H9 (cell line): ENCODE measurements at places on chromosomes 4 and X.

DNA sequence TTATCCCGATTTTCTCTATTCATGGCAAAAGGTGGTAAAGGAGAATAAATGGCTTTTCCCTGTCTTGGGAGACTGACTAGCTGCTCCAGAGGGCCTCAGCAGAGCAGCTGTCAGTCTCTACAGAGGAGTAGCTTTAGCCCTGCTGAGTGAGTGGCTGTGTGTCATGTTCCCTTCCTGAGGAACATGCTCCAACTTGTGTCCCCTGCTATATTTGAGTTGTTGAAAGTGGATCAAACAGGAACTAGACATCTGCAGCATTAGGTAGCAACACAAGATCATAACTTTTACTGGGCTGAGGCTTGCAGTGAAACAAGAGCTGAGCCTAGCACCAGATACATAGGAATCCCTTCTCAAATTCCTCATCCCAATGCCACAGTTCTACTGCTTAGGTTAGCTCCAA lies 26.7 kb upstream of the PLAC1 start:
- no peak for DNase-seq

GRCh38 chr4:155887847-155888570 lies 15.5 kb upstream of the TDO2 start:
- no peak for DNase-seq

- no peak for DNase-seq
Measured at GRCh38 chr4:185134307-185134869, 8.7 kb upstream of the SLC25A4 start.

DNA sequence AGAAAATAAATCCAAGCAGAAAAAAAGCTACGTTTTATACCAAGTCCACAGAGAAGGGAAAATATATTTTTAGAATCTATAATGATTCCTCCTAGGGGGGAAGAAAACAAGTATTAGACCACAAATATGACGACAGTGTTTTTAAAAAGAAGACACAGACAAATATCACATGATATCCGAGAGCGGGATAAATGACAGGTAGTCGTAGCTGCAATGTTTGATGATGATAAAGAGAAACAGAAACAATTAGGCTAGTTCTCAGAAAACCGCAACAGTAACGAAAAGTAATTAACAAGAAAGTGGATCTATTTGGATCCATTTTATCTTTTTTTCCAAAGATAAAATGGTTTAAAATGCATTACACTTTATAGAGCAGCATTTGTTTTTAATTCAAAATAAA lies 918 bp downstream of the HAUS3 start:
- no peak for DNase-seq

- DNase-seq, result peak; percentile 34
Measured at GRCh38 chr4:87353592-87353991, 30.9 kb upstream of the HSD17B13 start.

GRCh38 chr4:2395584-2395983 lies 22.9 kb downstream of the ZFYVE28 start:
- DNase-seq, result no peak

- no peak for DNase-seq
Measured at GRCh38 chr4:10336471-10336870, 120.8 kb downstream of the ZNF518B start.

DNA sequence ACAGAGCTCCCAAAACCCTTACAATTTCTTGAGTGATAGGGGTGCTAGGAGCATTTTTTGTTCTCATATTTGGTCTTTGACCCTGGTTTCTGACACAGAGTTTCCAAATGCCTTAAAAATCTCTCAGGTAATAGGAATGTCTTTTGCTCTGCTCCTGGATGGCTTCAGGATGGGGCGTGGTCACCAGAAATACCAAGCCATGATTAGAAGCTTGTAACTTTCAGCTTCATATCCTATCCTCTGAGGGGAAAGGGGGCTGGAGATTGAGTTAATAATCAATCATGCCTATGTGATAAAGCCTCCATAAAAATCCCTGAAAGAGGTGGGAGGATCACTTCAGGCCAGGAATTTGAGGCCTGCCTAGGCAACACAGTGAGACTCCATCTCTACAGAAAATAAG lies 34.6 kb upstream of the IL9R start:
- no peak for DNase-seq

DNA sequence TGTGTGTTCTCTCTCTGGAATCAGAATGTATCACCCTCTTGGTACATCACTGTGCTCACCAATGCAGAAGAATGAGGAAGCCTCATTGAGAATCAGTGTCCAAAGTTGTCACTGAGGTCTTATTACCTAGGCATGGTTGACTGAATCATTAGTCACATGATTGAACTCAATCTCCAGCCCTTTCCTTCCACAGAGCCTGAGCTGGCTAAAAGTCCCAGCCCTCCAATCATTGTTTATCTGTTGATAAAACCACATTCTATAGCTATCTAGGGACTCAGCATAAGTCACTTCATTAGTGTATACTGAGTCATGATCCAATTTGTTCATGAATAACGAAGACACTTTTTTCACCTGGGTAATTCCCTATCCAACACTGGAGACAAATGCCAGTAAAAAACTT lies 396.8 kb downstream of the TRAM1L1 start:
- DNase-seq, result no peak

DNA sequence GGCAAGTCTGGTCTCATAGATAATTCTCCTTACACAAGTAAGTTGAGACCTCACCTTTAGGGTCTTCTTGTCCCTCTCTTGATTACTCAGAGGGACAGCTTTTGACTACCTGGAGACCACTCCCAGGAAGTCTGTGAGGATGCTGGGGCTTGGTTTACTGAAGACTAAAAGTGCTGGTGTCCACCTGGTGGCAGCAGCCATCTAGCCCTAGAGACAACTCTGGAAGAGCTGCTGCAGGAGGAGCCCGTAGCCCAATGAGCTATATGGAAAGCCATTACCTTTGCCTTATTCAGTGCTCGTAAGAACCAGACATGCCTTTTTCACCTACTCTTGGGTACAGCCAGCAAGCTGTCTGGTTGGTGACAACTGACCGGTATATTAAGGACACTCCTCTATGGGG lies 7.3 kb downstream of the FGFBP2 start:
- no peak for DNase-seq

DNA sequence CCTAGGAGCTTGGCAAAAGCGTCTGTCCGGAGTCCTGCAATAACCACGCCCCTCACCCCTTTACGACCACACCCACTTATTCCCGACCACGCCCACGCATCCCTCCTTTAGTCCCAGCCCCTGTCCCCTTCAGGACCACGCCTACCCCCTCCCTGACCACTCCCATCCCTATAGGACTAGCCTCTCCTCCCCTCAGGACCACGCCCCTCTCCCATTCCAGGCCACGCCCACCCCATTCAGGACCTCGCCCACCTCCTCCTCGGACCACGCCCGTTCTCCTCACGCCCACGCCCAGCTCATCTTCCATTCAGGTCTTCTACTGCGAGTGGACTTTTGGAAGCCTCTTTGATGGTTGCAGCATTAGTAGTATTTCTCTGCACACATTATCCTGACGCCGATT lies 131.2 kb upstream of the STX18 start:
- DNase-seq, result peak; percentile 97

DNA sequence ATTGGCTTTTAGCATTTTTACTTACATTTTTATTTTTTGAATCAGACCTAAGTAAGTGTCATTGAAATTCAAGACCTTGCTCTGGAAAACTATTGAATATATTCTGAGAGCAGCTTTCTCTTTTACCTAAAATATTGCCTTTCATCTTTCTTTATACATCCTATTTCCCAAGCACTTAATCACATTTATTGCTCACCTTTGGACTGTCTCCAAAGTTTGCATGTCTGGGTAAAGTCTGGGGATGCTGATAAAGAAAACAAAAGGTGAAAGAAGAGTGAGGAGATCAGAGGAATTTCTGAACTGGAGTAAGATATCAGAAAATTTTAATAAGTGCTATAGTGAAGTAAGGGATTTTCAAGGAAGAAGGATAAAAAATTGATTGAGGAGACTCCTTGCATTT lies 308.5 kb upstream of the AADAT start:
- DNase-seq, result no peak

GRCh38 chr4:3405176-3405575 lies 36.6 kb upstream of the HGFAC start:
- DNase-seq, result no peak

DNA sequence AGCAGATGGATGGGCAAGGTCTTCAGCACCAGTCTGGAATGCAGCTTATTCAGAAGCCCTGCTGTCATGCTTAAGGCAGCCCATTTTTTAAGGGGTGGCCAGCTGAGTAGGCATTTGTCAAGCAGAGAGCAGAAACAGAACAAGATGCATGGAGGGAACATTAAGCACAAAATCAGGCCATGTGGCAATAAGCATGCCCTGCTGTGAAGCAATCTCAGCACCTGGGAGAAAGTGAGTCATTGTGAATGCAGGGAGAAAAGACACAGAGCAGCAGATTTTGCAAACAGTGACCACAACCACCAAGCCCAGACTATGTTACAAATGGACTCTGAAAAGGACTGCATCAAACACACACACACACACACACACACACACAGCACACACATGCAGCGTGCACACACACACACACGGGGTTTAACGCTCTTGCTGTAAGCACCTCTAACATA lies 94.1 kb upstream of the GALNT7 start:
- peak; percentile 88 for DNase-seq

DNA sequence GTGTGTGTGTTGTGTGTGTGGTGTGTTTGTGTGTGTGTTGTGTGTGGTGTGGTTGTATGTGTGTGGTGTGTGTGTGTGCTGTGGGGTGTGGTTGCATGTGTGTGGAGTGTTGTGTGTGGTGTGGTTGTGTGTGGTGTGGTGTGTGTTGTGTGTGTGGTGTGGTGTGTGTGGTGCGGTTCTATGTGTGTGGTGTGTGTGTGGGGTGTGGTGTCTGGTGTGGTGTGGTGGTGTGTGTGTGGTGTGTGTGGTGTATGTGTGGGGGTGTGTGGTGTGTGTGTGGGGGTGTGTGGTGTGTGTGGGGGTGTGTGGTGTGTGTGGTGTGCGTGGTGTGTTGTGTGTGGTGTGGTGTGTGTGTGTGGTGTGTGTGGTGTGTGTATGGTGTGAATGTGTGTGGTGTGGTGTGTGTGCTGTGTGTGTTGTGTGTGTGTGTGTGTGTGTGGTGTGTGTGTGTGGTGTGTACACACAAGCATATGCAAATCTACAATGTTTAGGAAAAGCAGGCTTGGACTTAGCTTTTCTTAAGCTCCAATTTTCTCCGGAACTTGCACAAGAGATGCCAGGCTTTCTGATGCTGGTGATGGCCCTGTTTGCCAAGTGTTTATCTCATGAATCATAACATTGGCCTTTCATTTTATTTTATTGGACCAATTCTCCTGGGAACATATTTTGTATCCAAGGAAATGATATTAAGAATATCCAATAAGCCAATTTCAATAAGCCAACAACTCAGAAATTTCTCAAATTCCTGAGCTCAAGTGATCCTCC lies 148.7 kb downstream of the SPATA18 start:
- no peak for DNase-seq

DNA sequence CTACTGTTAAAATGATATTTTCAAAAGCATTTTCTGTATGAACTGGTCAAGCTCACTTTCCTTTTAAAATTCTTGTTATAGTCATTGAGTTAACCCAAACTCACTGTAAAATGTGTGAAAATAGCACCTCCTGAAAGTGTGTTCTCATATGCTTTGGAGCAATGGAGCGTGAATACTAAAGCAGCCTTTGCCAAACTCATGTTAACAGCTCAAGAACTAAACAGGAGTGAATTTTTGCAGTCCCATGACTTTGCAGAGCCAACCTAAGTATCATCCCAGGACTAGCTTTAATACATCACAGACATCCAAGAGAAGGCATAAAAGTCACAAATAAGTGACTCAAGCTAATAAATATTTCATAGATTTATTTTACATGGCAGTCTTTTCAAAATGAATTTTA lies 2.3 kb downstream of the AMMECR1 start:
- no peak for DNase-seq

GRCh38 chr4:148934926-148935578 lies 492.8 kb upstream of the NR3C2 start:
- no peak for DNase-seq

- no peak for DNase-seq
Measured at GRCh38 chrX:861340-861890, 230.8 kb downstream of the SHOX start.

- DNase-seq, result no peak
Measured at GRCh38 chrX:108348525-108348924, 89.7 kb downstream of the COL4A6 start.

GRCh38 chr4:53717064-53717549 lies 125.8 kb upstream of the LNX1 start:
- no peak for DNase-seq

DNA sequence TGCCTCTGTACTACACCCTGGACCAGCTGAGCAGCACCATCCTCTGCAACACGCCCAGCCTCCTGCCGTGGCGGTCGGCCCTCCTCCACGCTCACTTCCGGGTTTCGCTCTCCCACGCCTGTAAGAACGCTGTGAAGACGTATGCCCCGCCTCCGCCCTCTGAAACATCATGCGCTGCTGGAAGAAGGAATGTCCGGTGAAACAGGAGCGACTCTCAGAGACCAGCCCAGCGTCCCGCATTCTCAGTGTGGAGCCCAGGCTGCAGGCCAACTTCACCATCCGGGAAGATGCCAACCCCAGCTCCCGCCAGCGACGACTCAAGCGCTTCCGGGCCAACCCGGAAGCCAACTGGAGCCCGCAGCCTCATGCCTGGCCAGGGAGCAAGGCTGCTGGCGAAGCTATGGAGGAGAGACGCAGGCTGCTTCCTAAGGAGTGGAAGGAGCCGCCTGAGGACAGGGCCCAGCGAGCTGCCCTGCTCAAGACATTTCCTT lies 186.1 kb upstream of the SLITRK2 start:
- no peak for DNase-seq

- DNase-seq, result no peak
Measured at GRCh38 chrX:47093248-47093647, 15.0 kb downstream of the RGN start.

GRCh38 chr4:93217431-93217830 lies 611.1 kb upstream of the ATOH1 start:
- DNase-seq, result no peak

DNA sequence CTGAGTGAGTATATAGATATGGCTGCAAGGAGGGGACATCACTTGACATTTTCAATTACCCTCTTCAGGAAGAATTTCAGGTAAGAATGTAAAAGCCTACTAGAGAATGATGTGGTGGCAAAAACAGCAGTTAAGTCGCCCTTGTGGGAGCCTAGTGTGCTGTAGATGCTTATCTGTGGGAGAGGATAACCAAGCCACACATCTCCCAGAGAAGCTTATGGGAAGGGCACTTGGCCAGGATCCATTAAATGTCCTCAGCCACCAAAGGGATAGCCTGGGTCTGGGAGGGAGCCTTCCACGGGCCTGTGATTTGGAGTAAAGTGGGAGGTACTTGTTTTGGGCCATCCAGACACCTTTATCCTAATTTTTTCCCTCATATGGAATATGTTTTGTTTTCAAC lies 41.3 kb upstream of the BCLAF3 start:
- no peak for DNase-seq

- DNase-seq, result no peak
Measured at GRCh38 chr4:126361287-126361686, 1046.5 kb downstream of the FAT4 start.
